ENCODE measurements at places on chromosomes 12 and 14.

GRCh38 chr12:31868965-31869364, 90.2 kb upstream of the RESF1 start:
- DNase-seq, result no peak

DNA sequence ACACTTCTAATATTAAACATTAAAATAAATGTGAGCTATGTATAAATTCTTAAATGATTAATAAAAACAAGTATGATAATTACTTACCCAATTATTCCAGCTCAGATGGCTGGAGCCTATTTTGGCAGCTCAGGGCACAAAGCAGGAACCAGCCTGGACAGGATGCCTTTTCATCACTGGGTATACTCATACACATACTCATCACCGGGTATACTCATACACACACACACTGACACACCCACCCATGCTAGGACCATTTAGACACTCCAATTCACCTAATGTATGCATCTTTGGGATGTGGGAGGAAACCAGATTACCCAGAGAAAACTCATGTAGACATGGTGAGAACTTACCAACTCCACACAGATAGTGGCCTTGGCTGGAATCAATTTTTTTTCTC, 57.9 kb upstream of the CNOT2 start:
- DNase-seq, result no peak

DNA sequence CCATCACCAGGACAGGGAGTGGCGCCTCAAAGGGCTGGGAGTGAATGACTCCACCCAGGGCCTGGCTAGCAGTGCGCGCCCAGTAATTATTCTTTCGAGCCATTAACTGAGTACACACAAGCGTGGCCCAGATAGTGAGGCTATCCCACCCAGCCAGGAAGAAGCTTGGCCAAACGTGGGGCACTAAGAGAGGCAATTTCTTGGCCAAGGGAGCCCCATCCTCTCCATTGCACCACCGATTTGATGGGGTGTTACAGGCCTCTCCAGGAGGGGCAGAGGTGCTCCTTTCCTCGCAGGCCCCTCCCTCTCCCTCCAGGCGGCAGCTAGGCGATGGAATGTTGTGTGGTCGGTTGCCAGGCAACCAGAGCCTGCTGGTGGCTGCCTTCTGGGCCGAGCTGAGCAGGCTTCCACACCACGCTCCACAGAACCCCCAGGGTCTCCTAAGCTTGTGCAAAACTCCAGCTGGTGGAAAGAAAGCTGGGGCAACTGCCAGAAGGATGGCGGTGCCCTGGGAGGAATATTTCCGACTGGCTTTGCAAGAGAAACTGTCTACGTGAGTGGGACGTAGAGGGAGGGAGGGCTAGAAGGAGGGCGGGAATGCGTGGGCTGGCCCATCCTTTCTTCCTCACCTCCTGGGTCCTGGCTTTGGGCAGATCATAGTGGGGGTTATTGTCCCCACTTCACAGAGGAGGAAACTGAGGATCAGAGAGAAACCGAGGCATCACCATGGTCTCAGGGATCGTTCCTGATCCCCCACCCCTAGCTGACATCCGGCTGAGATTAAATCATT, at the start of gene CFAP73:
Gene CFAP73, plus strand, starts transcription at position 364 of the 790 bp plus-strand sequence. Its CDS starts 134 bp downstream, at position 498.
- DNase-seq, result no peak

DNA sequence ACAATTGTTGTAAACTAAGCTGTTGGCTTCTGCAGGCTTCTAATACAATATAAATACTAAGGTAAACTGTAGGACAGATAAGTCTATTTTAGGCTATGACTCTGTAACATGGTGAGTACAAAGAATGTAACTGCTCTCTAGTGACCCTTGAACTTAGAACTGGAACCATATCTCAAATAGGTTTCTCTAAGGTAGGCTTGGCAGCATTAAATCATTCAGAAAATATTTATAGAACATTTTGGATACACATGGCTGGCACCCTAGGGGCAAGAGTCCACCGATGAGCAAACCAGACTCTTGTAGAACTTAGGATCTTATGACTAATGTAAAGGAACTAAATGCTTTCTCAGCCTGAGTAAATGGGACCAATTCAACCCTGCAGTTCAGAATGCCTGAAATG, 19.4 kb upstream of the SLC25A3 start:
- DNase-seq, result no peak

DNA sequence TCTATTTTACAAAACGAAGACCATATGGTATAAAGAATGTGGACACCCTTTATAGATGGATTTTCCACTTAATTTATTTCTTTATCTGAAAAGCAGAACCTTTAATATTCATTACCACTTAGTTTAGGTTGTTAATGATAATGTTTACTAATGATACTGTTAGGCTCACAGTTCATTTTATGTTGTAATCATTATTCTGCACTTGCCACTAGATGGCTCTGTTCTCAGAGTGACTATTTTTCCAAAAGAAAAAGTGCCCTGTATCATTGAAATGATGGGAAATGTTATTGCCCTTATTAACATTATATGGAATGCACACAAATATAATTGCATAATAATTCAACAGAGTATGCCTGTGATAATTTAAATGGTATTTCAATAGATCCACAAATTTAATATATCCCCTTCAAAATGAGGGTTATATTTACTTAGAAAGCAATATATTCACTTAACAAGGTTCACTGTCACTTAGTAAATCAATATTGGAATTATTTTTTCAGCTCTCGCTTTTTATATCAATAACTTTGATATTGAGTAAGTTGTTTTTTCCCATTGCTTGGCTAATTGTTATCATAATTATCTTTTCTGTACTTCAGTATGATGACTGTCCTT, 95.7 kb downstream of the PDE3A start:
- DNase-seq, result no peak

- DNase-seq, result no peak
Observed at GRCh38 chr12:132605892-132606291, 4.5 kb downstream of the LRCOL1 start.

GRCh38 chr12:61542551-61542950, 717.7 kb upstream of the USP15 start:
- no peak for DNase-seq
